ENCODE measurements at places on chromosomes 13 and 19. TPM values are rescaled to one million over a fixed set of nuclear protein-coding genes. Genes with fewer than 3 reads are reported as not detected.

CYP2A6 gene
- total RNA-seq = not detected

ZNF709 gene
- total RNA-seq = 2.2 TPM

ITGBL1 gene
- total RNA-seq = not detected

SULT2A1 gene
- total RNA-seq = not detected

CEACAM3 gene
- total RNA-seq = not detected

KASH5 gene
- 0.19 TPM for total RNA-seq

LYL1 gene
- total RNA-seq = 2.8 TPM

ZNF177 gene
- total RNA-seq = 0.48 TPM

KRTDAP gene
- not detected for total RNA-seq

GDF15 gene
- total RNA-seq = not detected

CGB5 gene
- not detected for total RNA-seq

CGB2 gene
- not detected for total RNA-seq

SMIM17 gene
- not detected for total RNA-seq

KCNN4 gene
- 89.2 TPM for total RNA-seq

DZIP1 gene
- 0.13 TPM for total RNA-seq

ZNF329 gene
- 7.9 TPM for total RNA-seq

ARHGAP45 gene
- total RNA-seq = 148 TPM

ZNF211 gene
- total RNA-seq = 5.5 TPM

NCLN gene
- total RNA-seq = 106 TPM

TMEM145 gene
- 1.0 TPM for total RNA-seq

CYP2F1 gene
- not detected for total RNA-seq

S1PR4 gene
- 44.4 TPM for total RNA-seq

ERICH6B gene
- total RNA-seq = not detected

TPGS1 gene
- total RNA-seq = 14.9 TPM

TNFRSF19 gene
- total RNA-seq = not detected

DHX34 gene
- total RNA-seq = 22.3 TPM

HAUS8 gene
- 33.8 TPM for total RNA-seq

THSD1 gene
- total RNA-seq = 0.21 TPM

RFXAP gene
- total RNA-seq = 10.1 TPM

ZIC2 gene
- not detected for total RNA-seq

ZNF534 gene
- not detected for total RNA-seq

SLC25A41 gene
- 0.38 TPM for total RNA-seq

TSSK6 gene
- total RNA-seq = 2.8 TPM

NAPSA gene
- total RNA-seq = 43.1 TPM

FUT1 gene
- total RNA-seq = 0.17 TPM

CERS1 gene
- total RNA-seq = 0.08 TPM

TMEM238 gene
- 11.3 TPM for total RNA-seq

CYSLTR2 gene
- 1.1 TPM for total RNA-seq

MADCAM1 gene
- total RNA-seq = 0.17 TPM

FGF21 gene
- not detected for total RNA-seq

GALP gene
- not detected for total RNA-seq

LGI4 gene
- not detected for total RNA-seq

KIR3DL2 gene
- total RNA-seq = 0.40 TPM

PCDH17 gene
- not detected for total RNA-seq

MZF1 gene
- total RNA-seq = 14.3 TPM

ELSPBP1 gene
- not detected for total RNA-seq

ZNF491 gene
- 0.80 TPM for total RNA-seq

ZNF208 gene
- 2.6 TPM for total RNA-seq

VSTM2B gene
- total RNA-seq = not detected

MAN2B1 gene
- 98.2 TPM for total RNA-seq

MBD3L1 gene
- total RNA-seq = not detected

NTN5 gene
- 0.19 TPM for total RNA-seq

NPAS1 gene
- total RNA-seq = 0.65 TPM

KLK15 gene
- total RNA-seq = not detected

TGFBR3L gene
- total RNA-seq = 7.6 TPM
